ENCODE measurements at places on chromosomes 3 and 15.

DNA sequence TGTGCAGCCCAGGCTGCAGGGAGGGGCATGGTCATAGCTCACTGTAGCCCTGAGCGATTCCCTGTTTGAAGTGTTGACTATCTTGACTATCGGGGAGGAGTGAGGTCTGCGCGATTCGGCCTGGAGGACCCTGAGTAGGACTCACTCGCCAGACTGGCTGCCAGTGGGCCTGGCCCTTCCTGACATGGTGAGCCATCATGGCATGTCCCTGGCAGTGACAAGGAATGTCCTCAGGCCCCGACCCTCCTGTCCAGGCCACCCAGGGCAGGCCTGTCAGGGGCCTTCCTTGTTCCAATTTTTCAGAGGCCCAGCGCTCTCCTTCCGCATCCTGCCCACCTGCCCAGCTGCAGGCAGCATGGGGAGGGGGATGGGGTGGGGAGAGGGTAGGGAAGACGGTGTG is 5.2 kb upstream of the OCA2 start:
- no peak for DNase-seq

DNA sequence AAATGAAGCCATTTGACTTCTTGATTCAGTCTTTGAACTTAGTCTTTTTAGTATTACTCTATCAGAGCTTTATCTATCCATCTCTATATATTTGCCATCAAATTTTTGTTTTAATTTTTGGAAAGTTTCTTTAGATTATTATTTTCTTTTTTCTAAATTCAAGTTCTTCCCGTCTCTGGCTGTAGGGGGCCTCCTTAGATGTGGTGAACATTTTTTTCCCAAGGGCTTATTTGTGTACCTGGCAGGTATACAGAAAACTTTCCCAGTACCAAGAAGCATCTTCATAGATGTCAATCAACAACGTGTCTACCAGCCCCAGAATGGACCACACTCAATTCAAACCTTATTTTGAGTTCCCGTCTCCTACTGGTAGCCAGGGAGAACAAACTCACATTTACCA is 486.8 kb upstream of the CNTN4 start:
- DNase-seq = no peak

- peak; percentile 71 for DNase-seq
Observed at GRCh38 chr3:87088993-87089841, 98.3 kb upstream of the VGLL3 start.

DNA sequence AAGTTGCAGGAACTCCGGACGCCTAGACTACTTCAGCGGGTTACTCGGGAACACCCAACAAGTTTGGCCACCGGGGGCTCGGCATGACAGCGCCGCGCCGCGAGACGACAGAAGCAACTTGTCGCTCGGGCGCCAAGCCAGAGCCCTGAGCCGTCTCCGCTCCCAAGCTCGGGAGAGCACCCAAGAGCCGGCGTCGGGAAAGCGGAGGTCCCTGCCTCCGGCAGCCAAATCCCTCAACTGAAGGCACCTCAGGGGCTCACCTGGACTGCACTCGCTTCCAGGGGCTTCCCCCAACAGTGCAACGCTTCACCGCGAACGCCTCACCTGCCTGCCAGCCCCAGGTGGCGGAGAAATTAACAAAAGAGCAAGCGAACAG is 640 bp downstream of the MB21D2 start:
- DNase-seq = peak; percentile 69

DNA sequence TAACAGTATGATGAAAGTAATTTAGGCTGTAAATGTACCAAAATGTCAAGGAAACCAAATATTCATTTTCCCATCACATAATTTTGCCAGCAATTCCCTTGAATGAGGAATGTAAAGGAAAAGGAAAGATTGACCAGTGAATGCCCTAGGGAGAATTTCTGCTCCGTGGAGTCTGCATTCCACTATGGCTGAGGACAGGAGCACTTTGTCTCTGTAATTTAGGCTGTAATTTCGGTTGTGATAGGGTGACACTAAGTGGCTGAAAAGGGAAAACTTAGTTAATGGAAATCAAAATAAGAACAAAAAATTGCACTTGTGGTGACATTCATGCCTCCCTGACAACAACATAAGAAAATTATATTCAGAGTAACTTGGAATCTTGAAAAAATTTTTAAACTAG is 8.3 kb upstream of the TMEM207 start:
- no peak for DNase-seq

DNA sequence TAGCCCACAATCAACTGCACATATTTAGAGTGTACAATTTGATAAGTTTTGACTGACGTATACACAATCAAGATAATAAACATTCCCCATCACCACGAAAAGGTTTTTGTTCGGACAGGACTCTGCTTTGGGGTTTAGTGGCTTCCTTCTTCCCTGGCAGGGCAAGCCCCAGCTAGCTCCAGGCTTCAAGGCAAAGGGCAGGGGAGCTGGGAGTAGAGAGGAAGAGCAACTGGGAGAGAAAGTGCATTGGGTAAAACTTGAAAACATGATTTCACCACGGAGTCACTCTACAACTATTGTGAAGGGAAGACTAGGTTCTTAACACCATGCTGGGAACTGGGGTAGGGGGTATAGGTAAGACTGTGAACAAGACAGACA is 185.1 kb upstream of the UBE2E1 start:
- no peak for DNase-seq

- no peak for DNase-seq
Observed at GRCh38 chr3:113094337-113095221, 103.8 kb downstream of the GTPBP8 start.

DNA sequence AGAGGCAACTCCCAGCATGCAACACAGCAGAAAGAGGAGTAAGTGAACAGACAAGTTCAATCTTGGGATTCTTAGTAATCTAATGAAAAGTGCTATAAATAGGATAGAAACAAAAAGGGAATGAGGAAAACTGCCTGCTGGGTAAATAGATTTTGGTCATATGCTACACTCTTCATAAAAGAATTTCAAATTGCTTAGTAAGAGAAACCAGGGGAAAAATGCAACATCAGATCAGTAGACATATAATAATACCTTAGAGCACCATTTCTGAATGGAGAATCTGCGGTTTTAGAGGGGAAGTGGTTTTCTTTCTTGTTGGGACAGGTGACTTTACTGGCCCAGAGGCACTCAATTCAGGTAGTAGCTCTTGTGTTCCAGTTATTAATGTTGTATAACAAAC is 13.4 kb upstream of the TBC1D5 start:
- no peak for DNase-seq

DNA sequence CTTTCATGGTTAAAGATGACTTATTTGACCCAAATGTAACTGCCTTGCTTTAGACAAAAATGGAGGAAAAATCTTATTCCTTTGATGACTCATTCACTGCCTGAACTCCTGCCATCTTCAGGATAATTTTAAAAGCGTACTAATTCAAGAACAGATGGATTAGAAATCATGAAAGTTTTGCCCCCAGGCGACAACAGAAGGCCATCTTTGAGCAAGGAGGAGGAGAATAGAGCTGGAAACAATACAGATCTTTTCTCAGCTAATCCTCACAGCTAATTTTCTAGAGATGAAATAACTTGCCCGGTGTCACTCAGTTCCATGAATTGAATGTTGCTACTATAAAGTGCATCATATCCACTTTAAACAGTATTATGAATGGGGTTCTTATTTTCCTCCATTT is 324.7 kb upstream of the RARB start:
- DNase-seq = no peak

- DNase-seq = no peak
Observed at GRCh38 chr3:9630550-9631139, 18.7 kb upstream of the MTMR14 start.

GRCh38 chr15:69758291-69758771 is 305.7 kb downstream of the RPLP1 start:
- DNase-seq = no peak

DNA sequence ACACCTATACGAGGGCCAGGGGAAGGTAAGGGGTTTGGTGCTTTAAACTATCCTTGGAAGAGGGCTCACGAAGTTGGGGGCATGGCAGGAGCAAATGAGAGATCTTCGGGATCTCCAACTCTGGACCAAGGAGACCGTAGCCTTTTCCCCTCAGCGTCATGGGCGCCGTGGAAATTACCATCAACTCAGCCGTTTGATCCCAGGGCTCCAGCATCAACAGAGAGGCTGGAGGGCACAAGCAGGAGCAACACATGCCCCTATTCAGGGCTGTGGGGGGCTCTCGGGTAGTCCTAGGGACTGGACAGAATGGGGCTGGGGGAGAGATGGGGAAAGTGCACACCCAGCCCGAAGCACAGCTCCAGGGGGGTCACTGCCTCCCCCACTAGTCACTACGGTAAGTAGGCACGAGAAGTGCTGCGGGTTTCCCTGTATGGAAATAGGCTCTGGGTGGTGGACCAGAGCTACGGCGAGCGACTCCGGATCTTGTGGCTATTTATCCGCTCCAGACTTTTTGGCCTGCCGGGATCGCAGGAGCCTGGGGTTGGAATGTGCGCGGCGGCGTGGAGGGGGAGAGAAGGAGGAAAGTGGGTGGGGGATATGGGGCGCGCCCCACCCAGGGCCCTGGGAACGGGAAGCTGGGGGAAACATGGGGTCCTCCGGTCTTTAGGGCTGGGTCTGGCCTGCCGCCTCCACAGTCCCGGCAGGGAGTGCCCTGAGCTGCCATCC is 539 bp upstream of the LAMB2 start:
- DNase-seq = peak; percentile 72

DNA sequence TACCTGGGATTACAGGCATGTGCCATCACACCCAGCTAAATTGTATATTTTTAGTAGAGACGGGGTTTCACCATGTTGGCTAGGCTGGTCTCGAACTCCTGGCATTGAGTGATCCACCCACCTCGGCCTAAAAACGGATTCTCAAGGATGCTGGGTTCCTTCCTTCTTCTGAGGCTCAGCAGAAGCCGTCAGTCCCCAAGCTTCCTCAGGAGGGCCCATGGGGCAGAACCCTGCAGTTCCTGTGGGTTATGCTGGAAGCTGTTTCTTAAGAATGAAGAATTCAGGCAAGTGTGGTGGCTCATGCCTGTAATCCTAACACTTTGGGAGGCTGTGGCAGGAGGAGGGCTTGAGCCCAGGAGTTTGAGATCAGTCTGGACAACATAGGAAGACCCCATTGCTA is 29.0 kb upstream of the ZNF710 start:
- no peak for DNase-seq
